ENCODE measurements at places on chromosomes 5 and 9.

- no peak for DNase-seq
These were observed 74.7 kb upstream of the SPTLC1 start for GRCh38 chr9:92189782-92190535.

DNA sequence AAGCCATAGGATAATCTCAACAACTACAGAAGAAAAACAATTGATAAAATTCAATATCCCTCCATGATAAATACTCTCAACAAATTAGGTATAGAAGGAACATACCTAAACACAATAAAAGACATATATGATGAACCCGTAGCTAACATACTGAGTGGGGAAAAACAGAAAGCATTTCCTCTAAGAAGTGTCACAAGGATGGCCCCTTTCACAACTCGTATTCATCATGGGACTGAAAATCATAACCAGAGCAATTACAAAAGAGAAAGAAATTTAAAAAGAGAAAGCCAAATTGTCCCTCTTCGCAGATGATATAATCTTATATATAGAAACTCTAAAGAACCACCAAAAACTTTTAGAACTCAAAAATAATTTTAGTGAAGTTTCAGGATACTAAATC, 146.3 kb upstream of the RGMB start:
- no peak for DNase-seq

- DNase-seq: no peak
These were observed 1.2 kb downstream of the SLC24A2 start for GRCh38 chr9:19787672-19788071.

DNA sequence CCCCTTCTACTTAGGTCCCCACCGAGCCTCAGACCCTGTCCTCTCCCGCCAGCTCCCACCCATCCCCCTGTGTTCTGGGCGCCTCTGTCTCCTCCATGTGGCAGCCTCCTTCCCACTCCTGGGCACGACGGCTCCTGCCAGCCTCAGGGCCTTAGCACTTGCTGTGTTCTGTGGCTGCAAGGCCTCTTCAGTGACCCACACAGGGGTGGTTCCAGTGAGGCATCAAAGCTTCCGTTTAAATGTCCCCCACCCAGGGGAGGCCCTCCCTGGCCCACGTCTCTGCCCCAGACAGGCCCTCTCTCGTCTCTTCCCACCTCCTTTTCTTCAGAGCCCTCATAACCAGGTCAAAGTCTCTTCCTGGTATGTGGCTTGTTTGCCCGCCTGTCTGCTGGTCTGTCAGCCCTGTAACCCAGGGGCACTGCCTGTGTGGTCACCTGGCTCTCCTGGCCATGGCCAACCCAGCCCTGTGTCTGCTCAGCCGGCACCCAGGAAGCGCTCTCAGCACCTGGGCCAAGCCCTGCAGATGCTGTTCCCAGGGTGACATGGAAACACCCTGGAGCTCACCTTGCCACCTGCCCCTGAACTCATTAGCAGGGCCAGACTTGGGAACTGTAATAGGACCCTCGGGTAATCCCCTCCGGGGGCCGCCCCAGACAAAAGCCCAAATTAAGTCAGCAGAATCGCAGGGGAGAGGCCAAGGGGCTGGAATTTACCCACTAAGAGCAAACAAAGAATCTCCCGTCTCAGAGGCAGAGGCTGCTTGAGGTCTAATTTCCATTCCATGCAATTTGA, 33.7 kb downstream of the LHX3 start:
- DNase-seq: no peak

GRCh38 chr9:70044490-70045307, 1.1 kb downstream of the MAMDC2 start:
- no peak for DNase-seq
